ENCODE measurements at places on chromosomes 16 and 17.

- no peak for DNase-seq
Observed at GRCh38 chr16:85067426-85067825, 39.8 kb downstream of the KIAA0513 start.

GRCh38 chr17:48259694-48260291 is 152.2 kb downstream of the SNX11 start:
- peak; percentile 21 for DNase-seq

GRCh38 chr17:65485388-65486299 is 75.8 kb downstream of the AXIN2 start:
- no peak for DNase-seq

- DNase-seq = no peak
Observed at GRCh38 chr17:81831957-81832607, 1.0 kb downstream of the MCRIP1 start.

DNA sequence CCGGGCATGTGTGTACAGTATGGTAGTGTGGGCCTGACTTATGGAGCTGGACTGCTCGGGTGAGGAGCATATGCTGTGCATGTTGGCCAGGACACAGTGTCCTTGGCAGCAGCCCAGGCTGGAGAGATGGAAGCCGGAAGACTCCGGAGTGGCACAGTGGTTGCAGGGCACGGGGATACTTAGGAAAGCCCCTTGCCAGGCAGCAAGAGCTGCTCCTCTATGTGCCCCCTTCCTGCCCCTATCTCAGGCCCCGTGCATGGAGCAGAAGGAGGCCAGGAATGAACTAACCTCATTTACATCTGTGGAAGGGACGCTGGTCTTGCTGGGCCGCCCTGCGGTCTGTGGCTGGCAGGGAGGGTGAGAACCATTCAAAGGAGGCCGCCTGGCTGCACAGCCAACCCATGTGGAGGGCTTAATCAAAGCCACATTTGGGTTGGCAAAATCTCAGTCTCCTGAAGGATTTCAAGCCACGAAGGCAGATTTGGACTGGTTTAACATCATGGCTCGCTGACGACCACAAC is 32.2 kb upstream of the RCVRN start:
- no peak for DNase-seq

DNA sequence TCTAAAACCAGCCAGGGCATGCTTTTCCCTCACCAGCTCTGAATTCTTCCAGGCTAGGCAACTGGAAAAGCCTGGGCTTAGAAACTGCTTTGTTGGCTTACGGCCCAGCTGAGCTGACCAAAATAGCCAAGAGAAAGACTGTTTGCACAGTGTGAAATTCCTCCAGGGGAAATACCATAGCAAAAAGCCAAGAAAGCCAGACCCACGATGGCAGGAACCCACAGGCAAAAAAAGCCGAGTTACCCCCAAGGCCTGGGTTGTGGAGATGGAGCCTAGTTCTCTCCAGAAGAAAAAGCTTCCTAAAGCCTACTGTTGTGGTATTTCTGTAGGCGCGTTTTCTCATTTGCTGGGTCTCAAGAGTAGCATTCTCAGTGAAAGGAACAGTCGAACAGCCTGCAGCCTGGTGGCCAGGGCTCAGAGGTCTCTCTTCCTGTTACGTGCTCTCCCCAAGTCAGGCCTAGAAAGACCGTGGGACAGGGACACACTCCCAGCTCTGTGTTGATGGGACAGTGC is 9.2 kb downstream of the SP2 start:
- DNase-seq = no peak

GRCh38 chr16:47991491-47991890 is 164.3 kb downstream of the ABCC12 start:
- no peak for DNase-seq

DNA sequence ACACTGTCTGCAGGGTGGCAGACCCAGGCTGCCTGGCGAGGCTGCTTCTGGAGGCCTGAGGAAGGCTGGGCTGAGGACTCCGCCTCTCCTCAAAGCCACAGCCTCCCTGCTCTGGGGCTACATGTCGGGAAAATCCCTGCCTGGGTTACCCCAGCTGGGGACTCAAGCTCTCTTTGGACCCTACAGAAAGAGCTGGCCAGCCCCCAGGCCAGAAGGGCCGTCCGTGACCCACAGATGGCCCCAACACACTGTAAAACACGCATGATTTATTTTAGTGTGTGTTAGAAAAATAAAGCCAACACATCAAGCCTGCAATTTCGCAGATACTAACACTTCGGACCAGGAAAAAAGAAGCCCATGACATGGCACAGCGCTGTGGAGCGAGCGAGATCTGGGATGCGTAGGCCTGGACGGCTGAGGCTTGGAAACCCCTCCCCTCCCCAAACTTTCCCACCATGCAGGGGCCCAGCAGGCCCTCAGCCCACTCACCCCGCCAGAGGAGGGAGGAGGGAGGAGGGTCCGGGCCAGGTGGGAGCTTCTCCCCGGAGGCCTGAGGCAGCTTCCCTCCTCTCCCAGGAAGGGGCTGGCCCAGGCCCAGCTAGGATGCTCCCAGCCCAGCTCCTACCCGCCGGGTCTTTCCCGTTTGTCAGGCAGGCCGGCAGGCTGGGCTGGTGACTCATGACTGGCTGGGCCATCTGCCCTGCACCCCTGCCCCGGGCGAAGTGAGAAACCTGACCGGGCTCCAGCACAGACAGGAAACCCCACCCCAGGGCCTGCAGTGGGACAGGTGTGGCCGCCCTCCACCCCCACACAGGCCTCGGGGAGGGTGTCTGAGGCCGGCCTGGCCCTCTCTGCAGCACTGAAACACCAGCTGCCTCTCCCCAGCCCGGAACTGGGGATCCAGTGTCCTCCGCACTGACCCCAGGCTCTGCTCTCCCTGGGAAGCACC is 34.1 kb upstream of the SLC38A10 start:
- DNase-seq = peak; percentile 63

DNA sequence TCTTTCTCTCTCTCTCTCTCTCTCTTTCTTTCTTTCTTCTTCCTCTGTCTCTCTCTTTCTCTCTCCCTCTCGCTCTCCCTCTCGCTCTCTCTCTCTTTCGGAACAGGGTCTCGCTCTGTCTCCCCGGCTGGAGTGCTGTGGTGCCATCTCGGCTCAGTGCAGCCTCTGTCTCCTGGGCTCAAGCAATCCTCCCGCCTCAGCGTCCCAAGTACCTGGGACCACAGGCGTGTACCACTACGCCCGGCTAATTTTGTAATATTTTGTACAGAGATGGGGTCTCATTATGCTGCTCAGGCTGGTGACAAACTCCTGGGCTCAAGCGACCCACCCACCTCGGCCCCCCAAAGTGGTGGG is 12.7 kb upstream of the KLHDC4 start:
- no peak for DNase-seq

GRCh38 chr17:10183931-10184930 is 14.2 kb downstream of the GAS7 start:
- no peak for DNase-seq

DNA sequence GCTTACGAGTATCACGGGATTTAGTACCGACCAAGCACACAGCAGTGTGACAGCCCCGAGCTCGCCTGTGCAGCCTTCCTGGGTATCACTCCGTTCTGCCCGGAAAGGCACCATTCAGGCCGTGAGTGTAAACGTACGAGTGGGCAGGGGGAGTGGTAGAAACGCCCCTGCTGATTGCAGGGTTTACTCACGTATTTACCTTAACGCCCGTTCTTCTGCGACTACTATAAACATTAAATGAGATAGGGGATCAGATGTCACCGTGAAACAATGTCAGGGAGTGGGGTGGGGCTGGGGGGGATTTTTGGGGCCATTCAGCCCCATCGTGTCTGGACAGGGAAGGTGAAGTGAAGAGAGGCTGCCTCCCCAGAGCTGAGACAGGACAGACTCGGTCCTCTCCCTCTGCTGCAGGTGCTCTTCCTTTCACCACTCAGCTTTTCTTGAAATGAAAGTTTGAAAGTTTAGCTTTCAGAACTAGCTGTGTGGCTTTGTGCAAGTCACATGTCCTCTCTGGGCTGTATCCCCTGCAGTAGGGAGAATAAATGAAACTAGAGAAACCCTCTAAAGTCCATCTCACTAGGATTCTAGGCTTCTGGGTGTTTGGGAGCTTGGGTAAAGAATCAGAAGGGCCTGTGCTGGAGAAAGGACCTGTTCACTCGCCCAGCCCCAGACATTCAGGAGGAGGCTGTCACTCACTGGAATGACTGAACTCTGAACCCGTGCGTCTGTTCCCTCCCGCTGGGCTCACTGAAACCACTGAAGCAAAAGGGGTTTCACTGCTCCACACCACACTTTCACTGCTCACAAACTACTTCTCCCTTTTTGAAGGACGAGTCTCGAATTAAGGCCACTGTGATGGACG is 66.7 kb downstream of the RPA1 start:
- no peak for DNase-seq

DNA sequence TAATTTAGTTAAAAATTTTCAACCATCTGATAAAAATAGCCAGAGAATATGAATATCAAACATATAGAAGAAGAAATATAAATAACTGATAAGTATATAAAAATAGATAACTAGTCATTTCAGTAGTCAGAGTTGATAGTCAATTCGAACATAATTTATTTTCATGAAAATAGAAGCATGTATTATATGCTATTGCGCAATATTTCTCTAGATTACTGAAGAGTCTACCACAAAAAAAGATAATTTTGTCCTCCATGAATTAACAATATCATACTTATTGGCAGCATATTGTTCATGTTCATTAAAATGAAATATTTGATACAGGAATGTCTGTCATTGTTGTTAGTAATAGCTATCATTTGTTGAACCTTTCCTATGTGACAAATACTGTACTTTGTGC is 376.2 kb upstream of the TOM1L1 start:
- no peak for DNase-seq

DNA sequence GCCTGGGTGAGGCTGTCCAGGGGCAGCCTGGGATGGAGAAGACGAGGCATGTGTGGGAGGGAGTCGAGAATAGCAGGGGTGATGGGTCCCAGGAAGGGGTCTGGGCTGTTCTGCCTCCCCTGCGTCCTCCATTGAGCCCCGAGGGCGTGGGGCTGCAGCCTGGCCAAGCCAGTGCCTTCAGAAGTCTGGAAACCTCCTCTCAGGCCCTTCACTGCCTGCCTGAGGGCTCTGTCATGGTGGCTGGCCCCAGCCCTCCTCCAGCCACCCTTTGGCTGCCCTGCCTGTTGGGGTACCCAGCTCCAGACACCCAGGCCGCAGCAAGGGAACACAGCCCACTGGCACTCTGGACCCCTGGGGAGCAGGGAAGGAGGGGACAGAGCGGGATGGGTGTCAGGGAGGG is 27.6 kb downstream of the ENGASE start:
- no peak for DNase-seq

Measured in K562 (cell line).